ENCODE measurements at places on chromosomes 2 and 18.

GRCh38 chr2:1713839-1714236 is 30.5 kb downstream of the PXDN start:
- DNase-seq: no peak

DNA sequence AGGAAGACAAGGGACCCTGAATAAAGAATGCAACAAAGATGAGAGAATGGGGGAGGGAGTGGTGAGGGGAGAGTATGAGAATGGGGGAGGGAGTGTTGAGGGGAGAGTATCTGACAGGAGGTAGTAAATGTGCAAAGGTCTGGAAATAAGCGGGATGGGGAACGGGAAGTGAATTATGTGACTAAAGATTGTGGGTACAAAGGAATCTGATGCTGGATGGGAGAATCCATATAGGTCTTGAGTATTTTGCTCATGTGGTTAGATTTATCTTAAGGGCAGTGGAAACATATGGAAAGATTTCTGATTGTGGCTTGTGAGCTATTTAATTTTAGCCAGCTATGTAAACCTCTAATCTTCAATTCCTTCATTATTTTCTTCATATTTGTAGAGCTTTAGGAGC is 593.4 kb downstream of the DCC start:
- no peak for DNase-seq

GRCh38 chr18:13500227-13500865 is 226.0 kb downstream of the FAM210A start:
- DNase-seq: peak; percentile 78

- no peak for DNase-seq
These were observed 80.4 kb downstream of the STPG4 start for GRCh38 chr2:47074691-47075090.

DNA sequence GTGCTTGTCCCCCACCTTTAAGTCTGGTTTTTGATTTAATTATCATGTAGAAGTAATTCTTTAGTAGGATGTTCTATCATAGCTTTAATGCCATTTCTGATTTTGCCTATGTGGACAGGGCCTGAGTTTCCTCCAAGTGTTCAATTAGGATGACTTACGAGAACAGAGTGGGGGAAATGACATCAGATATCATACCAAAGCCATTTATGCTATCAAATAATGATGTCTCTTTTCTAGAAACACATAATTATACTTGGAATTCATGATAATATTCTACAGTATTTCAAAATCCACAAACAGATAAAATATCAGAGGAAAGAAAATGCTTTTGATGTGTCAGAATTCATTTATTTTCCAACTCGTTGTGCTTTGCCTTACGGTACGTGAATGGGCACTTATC is 165.9 kb upstream of the SPRED2 start:
- no peak for DNase-seq

DNA sequence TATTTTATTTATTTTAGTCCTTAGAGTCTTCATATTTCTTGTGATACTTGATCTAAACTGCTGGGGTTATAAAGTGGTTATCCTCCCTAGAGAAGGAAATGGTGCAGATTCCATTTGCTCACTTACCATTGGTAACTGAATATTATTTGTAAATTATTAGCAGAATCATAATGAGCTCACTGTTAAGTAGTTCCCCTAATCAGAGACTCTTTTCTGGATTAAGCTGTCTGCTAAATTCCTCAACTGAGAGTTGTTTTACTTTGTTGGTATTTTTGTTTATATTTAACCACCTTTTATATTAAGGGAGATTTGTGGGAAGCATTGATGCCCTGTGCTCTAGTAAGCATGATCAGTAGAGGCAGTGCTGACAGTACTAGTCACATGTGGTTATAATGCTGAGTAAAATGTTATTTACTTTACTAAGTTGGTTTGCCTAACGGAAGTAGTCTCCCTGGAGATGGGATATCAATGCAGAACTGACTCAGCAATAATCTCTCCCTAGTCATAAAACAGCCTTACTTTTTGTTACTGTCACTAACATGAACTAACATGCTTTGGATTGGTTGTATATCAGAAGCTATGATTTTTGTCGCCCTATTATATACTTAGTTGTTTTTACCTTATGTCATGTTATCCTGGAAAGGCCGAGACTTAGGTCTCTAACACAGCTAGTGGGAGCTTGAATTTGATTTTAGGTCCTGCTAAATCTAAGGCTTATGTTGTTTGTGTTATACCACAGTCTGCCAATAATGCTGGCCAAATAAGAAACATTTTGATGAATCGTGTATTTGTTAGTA is 166.7 kb downstream of the MCFD2 start:
- DNase-seq: no peak

Measured in NCI-H1105 treated with DMSO at 0.1 percent for 48 hours (cell line).